IMR-90 (cell line): ENCODE measurements at places on chromosomes 4 and X. TPM values are rescaled to one million over a fixed set of nuclear protein-coding genes. Genes with fewer than 3 reads are reported as not detected.

The ZAR1 gene
- not detected in 2 replicates for total RNA-seq

GRCh38 chr4:25020236-25020635, 10.5 kb downstream of the LGI2 start:
- H3K27me3 ChIP-seq, result peaks cover 17% of the 10 kb centered on the region
- DNase-seq, result no peak
- no peaks in the 10 kb centered on the region for H3K4me1 ChIP-seq
- H3K36me3 ChIP-seq, result no peaks in the 10 kb centered on the region
- no peak overlapping the region for H3K27ac ChIP-seq

GRCh38 chrX:155747520-155747919, 133.6 kb upstream of the VAMP7 start:
- H3K4me3 ChIP-seq, result no peak overlapping the region
- no peak for DNase-seq
- no peaks in the 10 kb centered on the region for H3K27me3 ChIP-seq
- H3K36me3 ChIP-seq, result no peaks in the 10 kb centered on the region
- H3K27ac ChIP-seq, result no peak overlapping the region

The KLHL4 gene
- total RNA-seq, result 1.4 and 1.7 TPM in 2 replicates

GRCh38 chr4:2489841-2490552, 21.1 kb downstream of the RNF4 start:
- H3K4me3 ChIP-seq, result no peak overlapping the region
- H3K27me3 ChIP-seq, result no peaks in the 10 kb centered on the region
- peaks cover 4% of the 10 kb centered on the region for H3K4me1 ChIP-seq
- H3K36me3 ChIP-seq, result peaks cover 31% of the 10 kb centered on the region
- no peak for DNase-seq

The AKAP4 gene
- not detected in 2 replicates for total RNA-seq

- H3K4me3 ChIP-seq, result no peak overlapping the region
- H3K27me3 ChIP-seq, result no peaks in the 10 kb centered on the region
- peak; percentile 84 for DNase-seq
- H3K27ac ChIP-seq, result no peak overlapping the region
Measured at GRCh38 chr4:109472343-109472761, 38.7 kb downstream of the SEC24B start.

- H3K27me3 ChIP-seq, result peaks cover 1% of the 10 kb centered on the region; the same call in 1 of the 2 replicates
- DNase-seq, result peak; percentile 45
- H3K4me1 ChIP-seq, result peaks cover 6% of the 10 kb centered on the region; the same call in 1 of the 2 replicates
- peaks cover 6% of the 10 kb centered on the region for H3K36me3 ChIP-seq
- peak overlapping the region; percentile 100 for H3K4me3 ChIP-seq
- H3K27ac ChIP-seq, result peak overlapping the region; percentile 7; the same call in 1 of the 2 replicates
Measured at GRCh38 chr4:2009651-2010233, 968 bp upstream of the NELFA start.

DNA sequence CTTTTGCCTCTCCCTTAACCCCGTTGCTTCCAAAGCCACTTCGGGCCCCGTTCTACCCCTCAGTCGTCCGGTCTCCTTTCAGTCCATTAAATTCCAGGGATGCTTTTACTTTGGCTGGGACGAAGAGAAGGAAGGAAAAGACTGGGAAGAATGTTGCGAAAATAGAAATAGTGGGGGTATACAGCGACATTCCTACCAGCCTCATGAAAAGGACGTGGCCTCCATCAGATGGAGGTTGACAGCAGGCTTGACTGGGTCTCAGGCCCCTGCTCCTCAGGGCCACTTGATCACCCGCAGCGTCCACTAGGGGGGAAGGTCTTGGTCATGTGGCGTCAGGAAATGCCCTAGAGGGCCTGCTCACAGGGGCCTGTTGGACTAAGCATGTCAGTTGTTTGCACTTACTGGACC, 657 bp upstream of the ANKRD50 start:
- peaks cover 4% of the 10 kb centered on the region for H3K4me1 ChIP-seq
- no peaks in the 10 kb centered on the region for H3K36me3 ChIP-seq

- no peak for DNase-seq
- H3K36me3 ChIP-seq, result no peaks in the 10 kb centered on the region
- H3K4me1 ChIP-seq, result no peaks in the 10 kb centered on the region
- H3K4me3 ChIP-seq, result no peak overlapping the region
Measured at GRCh38 chrX:99271641-99272040, 1138.4 kb downstream of the PCDH19 start.

DNA sequence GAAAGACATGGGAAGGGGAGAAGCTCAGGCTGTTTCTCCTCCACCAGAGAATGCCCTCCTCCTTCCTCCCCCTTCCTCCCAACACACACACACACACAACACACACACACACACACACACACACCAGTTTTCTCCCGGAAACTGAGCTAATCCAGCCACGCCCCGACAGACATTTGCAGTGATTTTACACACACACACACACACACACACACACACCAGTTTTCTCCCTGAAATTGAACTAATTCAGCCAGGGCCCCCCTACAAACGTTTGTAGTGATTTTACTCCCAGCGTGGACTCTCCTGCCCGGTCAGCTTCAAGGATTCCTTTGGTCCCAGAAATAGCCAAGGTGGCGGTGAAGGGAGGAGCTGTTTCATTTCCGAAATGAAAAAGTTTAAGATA, 32.9 kb upstream of the STX18 start:
- H3K27me3 ChIP-seq, result no peaks in the 10 kb centered on the region
- H3K36me3 ChIP-seq, result no peaks in the 10 kb centered on the region
- DNase-seq, result peak; percentile 72
- H3K4me3 ChIP-seq, result peak overlapping the region; percentile 75

The TMEM47 gene
- total RNA-seq, result 105 and 134 TPM in 2 replicates

The FAM200B gene
- total RNA-seq, result 16.7 and 20.6 TPM in 2 replicates

DNA sequence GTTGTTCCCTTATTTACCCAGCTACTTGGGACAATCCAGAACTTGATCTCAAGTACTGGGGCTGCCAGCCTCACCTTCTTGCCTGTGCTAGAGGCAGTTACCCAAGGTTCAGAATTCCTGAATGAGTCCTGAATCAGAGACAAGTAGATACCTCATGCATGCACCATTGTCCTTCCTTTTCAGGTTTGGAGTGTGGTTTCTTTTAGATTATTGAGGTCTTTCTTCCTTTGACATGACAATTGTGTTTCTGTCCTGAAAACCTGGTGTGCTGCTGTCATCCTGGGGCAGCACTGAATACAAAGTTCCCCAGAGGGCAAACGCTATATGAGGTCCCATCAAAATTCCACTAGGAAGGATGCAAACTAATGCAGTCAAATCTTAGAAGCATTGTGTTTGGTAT, 3.5 kb downstream of the CXCL2 start:
- H3K36me3 ChIP-seq, result no peaks in the 10 kb centered on the region
- peaks cover 4% of the 10 kb centered on the region for H3K4me1 ChIP-seq
- no peak overlapping the region for H3K27ac ChIP-seq
- no peak for DNase-seq

The RHOXF2 gene
- not detected in 2 replicates for total RNA-seq

GRCh38 chr4:140237616-140238350, 83.8 kb upstream of the MAML3 start:
- peaks cover 28% of the 10 kb centered on the region for H3K4me1 ChIP-seq
- peak; percentile 93 for DNase-seq
- H3K36me3 ChIP-seq, result no peaks in the 10 kb centered on the region
- H3K4me3 ChIP-seq, result no peak overlapping the region
- H3K27ac ChIP-seq, result peak overlapping the region; percentile 87

GRCh38 chr4:1716065-1716945, 4.2 kb upstream of the SLBP start:
- H3K4me3 ChIP-seq, result no peak overlapping the region
- H3K27me3 ChIP-seq, result no peaks in the 10 kb centered on the region
- H3K27ac ChIP-seq, result no peak overlapping the region

The IRS4 gene
- total RNA-seq, result not detected in 2 replicates

- H3K27me3 ChIP-seq, result no peaks in the 10 kb centered on the region
- no peak overlapping the region for H3K4me3 ChIP-seq
- peaks cover 4% of the 10 kb centered on the region for H3K4me1 ChIP-seq
- DNase-seq, result peak; percentile 57
- no peaks in the 10 kb centered on the region for H3K36me3 ChIP-seq
Measured at GRCh38 chr4:114041117-114041475, 61.6 kb upstream of the ARSJ start.

The SPATA4 gene
- total RNA-seq, result under 0.01 and 0.28 TPM in 2 replicates
